ENCODE measurements at places on chromosomes 2 and 18.

DNA sequence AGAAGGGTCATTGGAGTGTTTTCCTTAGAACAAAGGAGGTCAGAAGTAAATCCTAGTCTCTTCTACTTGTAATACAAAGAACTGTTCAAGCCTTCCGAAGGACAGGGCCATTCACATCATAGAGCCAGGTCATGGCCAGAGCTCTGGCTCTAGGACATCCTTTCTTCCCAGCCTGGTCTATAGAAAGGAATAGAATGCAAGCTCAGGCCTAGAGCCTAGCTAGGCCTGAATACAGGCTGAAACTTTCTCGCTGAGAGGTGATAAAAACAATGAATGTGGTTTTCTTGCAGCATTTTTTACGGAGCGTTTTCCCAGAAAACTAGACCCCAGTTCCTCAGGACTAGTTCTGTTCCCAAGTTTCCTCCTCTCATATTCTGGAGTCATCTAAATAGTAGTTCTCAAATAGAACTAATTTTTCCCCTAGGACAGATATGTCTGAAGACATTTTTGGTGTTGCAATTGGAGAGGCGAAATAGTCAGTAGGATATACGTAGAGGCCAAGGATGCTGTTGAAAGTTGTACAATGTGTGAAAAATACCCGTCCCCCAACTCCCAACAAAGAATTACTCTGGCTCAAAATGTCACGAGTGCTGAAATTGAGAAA, 6.8 kb downstream of the UGT1A6 start:
- no peak for DNase-seq

GRCh38 chr18:23071285-23071684, 64.0 kb upstream of the CABLES1 start:
- no peak for DNase-seq

GRCh38 chr2:76391678-76392077, 681.0 kb upstream of the GCFC2 start:
- DNase-seq, result no peak

DNA sequence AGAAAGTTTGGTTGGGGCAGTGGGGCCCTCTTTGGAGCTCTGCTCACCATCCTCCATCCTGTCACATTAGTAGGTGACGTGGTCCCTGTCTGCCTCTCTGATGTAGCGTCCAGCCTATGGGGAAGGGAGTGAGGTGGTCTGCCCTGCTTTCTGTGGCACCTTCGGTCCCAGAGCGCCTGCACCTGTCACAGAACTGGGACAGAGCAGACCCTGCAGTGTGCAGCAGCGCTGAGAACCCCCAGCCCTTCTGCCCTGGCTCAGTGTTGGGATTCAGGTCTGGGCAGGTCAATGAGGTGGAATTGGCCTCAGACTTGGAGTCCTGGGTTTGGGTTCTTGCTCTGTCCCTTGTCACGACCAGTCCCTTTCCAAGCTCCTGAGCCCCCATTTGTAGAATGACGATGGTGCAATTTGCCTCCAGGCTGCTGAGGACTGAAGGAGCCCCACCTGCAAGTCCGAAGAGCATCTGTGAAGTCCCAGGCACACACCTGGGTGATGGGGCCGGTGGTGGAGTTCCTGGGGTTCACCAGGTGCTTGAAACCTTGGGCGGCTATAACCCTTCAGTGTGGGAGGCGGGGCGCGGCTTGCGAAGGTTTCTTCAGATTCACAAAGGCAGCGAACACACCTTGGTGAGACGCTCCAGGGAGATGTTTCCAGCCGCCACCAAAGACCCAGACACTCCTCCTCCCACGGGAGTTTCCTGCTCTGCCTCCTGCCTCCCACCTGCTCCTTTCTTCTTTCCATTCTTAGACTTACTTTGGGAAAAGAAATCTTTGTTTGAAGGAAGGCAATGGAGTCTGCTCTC, 265.4 kb upstream of the HDAC4 start:
- DNase-seq, result no peak

DNA sequence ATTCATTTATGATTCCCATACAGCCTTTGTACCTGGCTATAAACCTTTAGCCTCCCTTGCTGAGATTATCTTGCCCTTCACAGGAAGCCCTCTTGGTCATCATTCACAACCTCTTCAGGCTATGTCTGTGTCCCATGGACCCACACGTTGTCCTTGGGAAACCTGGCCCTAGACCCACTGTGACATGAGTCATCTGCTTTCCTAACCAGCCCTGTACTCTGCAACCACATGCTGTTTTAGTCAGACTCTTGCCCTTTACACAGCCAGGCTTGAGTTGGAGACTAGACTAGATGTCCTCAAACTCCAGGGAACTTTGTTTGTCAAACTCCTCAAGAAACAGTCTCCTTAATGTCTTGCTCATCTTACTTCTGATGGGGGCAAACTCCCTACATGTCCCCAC, 229.3 kb upstream of the ZSWIM2 start:
- DNase-seq, result no peak

- no peak for DNase-seq
Measured at GRCh38 chr2:91748902-91749301, 3057.4 kb downstream of the RPIA start.

DNA sequence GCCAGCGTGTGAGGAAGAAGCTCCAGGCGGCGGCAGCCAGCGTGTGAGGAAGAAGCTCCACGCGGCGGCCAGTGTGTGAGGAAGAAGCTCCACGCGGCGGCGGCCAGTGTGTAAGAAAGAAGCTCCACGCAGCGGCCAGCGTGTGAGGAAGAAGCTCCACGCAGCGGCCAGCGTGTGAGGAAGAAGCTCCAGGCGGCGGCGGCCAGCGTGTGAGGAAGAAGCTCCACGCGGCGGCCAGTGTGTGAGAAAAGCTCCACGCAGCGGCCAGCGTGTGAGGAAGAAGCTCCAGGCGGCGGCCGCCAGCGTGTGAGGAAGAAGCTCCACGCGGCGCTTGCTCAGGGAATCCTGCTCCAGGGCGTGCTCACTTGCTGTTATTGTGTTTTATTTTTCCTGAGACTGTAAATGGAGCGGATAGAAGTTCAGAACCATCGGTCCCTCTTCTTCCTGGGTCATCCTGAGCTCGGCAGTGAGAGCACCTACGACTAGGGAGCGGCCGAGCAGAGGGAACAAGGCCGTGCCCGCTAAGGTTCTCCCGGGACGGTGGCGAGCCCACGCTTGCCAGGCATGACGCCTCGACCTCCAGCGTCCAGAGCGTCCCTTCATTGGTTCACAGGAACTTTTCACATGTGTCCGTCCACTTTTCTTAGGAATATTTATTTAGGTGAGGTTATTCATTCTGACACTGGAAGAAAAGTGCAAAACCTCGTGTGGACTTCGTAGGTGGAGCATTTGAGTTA, 94.2 kb downstream of the TMEM18 start:
- DNase-seq, result no peak

DNA sequence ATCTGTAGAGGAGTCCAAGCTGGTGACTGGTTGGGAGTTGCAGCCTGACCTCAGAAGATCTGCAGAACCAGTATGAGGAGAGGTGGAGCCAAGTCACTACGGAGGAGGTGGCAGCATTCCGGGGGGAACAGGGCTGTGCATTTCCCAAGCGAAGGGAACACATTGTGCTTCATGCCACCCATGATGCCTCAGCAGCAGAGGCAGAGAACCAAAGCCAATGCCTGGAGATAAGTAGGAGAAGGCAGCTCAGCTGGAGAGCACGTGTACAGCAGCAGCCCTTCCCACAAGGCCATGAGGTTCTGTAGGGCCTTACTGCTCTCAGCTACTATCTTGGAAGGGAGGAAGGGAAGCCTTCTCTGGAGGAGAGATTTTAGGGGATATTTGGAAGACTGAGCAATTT, 67.2 kb upstream of the LRPPRC start:
- DNase-seq, result no peak
